ENCODE measurements at places on chromosomes 2 and 18.
A peak's percentile ranks its signal among the peaks of the same experiment; 100 is the strongest.

DNA sequence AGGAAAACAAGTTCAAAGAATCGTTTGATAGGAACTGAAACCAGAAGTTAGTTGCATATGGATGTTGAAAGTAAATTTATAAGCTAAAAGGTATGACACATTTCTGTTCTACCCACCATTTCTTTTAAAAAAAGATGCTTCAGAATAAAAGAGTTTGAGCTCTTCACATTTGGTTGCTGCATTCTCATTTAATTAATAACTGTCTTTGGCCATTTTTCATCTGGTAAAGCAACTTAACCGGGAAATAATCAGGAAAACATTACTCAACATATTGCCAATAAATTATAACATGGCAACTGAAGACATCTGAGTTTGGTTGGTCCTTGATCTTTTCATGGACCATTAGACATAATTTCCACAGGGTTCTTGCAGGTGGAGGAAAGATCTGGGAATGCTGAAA lies 180.2 kb upstream of the TWIST2 start:
- DNase-seq: no peak

- DNase-seq: no peak
Observed at GRCh38 chr2:37985333-37985732, 60.2 kb downstream of the RMDN2 start.

- DNase-seq: no peak
Observed at GRCh38 chr18:73150199-73150598, 282.4 kb upstream of the NETO1 start.

DNA sequence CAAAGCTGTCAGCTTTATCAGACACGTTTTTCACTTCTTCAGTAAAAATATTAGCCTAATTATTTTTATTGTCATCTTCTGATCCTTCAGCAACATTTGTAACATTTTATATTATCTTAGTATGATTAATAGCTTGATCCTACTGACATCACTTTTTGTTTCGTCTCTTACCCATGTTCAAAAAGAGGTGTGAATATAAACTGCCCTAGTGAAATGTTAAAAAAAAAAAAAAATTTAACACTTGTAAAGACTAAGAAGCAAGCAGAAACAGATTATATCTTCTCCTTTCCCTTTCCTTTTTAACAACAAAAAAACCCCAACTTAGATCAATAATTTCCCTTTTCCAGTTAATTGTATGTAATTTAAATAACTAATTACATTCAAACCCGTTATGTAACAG lies 36.2 kb upstream of the C2orf66 start:
- no peak for DNase-seq

DNA sequence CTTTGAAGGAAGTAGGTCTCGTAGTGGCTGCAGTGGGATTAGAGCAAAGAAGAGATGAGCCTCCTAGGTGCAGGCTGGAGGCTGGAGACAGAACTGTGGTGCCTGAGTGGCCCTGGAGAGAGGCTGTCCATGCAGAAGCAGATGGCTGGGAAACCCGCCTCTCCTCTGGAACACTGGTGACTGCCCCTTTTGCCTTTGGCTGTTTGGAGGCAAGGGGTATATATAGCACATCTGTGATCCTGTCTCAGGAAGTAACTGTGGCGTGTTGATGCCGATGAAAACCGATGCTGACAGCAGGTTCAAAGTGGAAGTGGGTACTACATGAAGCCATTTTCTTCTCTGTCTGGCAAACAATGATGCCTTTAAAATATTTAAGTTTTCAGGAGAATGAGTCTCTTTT lies 43.5 kb downstream of the SLC9A2 start:
- DNase-seq: no peak

- no peak for DNase-seq
Observed at GRCh38 chr18:49169037-49169521, 218.3 kb upstream of the SMAD7 start.

GRCh38 chr2:46655551-46656436 lies 176.4 kb downstream of the TMEM247 start:
- DNase-seq: no peak

DNA sequence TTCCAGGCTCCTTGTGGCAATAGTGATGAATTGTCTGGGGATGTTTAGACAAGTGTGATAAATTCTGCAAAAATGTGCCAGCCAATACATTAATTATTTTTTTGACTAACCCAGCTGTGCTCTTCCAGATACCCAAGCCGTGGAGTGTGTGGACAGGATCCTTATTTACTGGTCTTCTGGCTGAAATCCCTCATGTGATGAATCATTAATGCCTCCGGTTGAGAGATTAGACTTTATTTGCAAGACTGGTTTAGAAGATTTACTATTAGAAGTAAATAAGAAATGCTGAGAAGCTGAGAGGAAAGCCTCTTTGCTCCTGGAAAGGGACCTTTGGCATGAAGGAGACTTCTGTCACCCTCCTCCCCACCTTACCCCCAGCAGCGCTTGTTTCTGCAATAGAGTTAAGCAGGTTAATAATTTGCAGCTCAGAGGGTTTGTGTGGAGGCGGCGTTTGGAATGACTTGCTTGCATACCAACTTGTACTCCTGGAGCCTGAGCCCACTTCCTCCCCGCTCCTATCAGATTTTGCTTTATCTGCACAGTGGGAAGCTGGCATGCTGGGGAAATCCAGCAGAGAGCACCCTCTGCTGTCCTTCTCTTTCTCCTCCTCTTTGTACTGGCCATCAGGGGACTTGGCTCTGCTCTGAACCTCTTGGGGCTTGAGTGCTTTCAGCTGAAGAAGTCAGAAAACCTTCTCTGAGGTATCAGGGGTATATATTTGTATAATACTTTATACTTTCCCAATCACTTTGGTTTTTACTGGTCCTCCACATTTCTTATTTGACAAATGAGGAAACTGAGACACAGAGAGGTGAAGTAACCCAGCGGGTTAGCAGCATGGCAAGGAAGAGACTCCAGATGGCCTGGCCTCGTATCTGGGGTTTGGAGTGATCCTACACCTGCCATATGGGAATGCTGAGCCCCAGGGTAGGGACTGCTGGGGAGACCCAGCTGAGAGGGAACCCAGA lies 16.3 kb downstream of the SLC3A1 start:
- DNase-seq: peak; percentile 32

DNA sequence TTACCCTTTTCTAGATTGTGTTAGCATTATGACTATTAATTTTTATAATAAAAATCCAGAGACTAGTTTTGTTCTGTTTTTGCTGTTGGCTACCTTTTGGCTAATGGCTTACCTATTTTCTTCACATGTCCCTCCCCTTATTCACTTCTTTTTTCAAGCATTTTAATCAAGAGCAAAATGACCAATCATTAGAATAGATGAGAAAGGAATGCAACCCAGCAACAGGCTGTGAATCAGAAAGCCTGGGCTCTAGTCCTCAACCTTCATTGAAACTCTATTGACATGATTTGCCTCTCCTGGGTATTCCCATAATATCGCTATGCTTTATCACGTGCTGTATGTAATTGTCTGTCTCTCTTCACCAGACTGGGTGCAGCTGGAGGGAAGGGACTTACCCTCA lies 370.1 kb downstream of the IRS1 start:
- DNase-seq: no peak

GRCh38 chr18:68796936-68797690 lies 767 bp upstream of the CCDC102B start:
- no peak for DNase-seq

- no peak for DNase-seq
Observed at GRCh38 chr2:177543007-177543760, 150.6 kb downstream of the AGPS start.

GRCh38 chr2:186485871-186486650 lies at the start of gene ZC3H15:
TSS of gene ZC3H15 (plus strand) at chr2:186486260. CDS start at chr2:186486383, 123 bp downstream.
- peak; percentile 97 for DNase-seq

- no peak for DNase-seq
Observed at GRCh38 chr2:121255358-121255757, 29.6 kb downstream of the TFCP2L1 start.

GRCh38 chr2:63827749-63828148 lies 13.9 kb upstream of the UGP2 start:
- no peak for DNase-seq

GRCh38 chr2:164826293-164827243 lies 15.1 kb downstream of the COBLL1 start:
- no peak for DNase-seq

DNA sequence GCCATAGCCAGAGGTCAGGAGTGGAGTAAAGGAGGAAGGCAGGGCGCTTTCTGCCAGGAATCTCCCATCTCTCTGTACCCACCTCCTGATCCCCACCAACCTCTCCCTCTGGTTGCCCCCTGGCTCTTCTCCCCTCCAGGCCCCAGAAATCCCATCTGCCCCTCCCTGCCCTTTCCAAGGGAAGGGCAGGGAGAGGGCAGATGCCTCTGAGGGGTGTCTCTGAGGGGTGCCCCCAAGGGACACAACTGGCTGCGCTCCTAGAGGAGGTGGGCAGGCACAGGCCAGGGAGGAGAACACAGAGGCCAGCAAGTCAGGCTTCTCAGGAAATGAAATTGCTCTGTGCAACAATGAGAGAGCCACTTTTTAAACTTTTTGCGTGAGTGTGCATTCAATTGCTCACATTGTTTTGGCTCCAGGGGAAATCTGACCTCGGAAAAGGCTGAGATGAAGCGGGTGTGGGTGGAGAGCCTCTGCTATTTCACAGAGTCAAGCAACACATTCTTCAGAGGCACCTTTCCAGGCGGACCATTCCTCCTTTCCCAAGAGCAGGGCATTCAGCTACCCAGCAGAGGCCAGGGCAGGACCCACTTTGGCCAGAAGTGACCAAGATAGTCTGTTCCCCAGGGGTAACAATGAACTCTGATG lies 125.5 kb downstream of the SMAD7 start:
- DNase-seq: no peak

DNA sequence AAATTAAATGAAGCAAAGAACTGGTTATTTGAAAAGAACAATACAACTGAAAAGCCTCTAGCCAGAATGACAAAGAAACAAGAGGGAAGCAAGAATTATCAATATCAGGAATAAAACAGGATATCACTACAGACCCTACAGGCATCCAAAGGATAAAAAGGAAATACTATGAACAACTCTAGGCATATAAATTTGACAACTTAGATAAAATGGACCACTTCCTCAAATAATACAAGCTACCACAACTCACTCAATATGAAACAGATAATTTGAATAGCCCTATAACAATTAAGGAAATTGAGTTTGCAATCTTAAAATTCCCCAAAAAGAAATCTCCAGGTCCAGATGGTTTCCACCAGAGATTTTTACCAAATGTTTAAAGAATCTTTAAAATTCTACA lies 19.8 kb downstream of the RPRD1A start:
- no peak for DNase-seq

DNA sequence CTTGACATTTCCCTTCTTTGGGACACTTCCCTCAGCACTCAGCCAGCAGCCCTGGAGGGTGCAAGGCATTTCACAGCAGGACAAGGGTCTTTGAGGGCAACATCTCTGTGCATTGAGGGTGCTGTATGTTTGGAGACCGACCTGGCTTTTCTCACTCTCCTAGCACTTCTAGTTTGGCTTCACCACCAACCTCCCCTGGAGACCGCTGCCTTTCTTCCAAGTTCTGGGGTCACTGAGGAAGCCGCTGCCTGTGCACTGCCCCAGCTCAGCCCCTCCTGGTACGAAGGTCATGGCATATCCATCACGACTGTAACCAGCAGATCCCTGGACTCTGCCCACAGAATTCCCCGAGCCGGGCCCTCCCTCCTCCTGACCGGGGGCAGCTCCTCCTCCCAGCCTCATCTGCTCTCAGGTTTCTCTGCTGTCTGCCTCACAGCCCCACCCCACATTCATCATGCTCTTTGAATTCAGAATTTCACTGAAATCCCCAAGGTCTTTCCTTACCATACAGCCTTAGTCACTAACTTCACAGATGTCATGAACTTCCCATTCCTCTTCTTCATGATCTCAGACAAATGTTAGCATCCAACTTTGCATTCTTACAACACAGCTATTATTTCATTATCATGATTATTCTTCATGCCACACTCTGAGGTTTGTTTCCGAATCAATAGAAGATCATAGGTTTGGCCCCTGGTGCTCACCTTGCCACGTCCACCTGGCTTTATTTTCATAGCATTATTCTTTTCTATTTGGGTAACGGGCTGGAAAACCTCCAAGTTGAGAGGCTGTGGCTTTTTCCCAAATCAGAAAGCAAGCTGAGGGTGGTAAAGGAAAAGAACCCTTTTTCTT lies 113.0 kb upstream of the COPS8 start:
- no peak for DNase-seq

DNA sequence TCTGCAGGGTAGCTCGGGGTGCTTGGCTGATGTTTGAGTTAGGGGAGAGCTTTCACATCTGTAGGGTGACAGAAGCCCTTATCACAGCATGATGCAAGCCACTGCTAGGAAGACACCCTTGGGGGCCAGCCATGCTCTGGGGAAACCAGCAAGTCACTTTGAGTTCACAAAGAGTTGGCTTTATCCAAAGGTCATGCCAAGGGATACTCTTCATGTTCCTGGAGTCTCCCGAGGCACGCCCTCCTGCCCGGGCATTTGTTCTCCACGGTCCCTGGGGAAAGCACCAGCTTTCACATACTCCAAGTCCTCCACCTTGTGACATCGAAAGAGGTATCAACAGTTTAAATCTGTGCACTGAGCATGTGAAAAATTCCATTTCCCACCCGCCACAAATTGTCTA lies 227.7 kb downstream of the VAPA start:
- no peak for DNase-seq

- no peak for DNase-seq
Observed at GRCh38 chr18:42743373-42744138, 371.9 kb downstream of the RIT2 start.

GRCh38 chr2:28570431-28570830 lies 74.6 kb downstream of the PLB1 start:
- DNase-seq: no peak

- DNase-seq: no peak
Observed at GRCh38 chr2:127695491-127696472, 5.5 kb upstream of the SFT2D3 start.

DNA sequence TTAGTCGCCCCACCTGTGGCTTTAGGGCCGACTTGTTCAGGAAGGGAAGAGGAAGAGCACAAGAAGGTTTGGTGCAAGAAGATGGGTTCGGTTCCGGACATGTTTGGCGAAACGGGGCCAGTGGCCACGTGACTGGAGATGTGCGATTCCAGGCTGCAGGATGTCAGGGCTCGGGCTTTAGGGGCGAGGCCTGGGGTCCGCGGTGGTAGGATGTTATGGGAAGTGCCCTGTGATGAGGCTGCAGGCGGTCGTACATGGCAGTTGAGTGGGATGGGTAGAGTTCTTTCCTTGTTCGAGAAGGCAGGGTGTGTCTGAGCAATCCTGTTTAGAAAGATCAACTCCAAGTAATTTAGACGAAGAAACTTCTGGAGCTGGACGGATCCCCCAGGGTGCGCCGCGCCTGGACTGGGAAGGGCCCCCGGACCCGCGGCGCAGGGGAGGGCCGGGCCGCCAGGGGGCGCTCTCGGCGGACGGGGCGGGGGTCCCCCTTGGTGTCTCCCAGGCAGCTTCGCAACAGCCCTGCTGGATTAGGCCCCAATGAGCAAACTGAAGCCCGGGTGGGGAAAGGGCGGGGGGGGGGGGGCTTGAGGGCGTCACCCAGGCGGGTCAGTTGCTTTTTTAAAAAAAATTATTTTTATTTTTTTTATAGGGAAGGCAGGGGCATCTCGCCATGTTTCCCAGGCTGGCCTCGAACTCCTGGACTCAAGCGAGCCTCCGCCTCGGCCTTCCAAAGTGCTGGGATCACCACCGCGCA lies 17.2 kb upstream of the SDC1 start:
- DNase-seq: peak; percentile 23

All from hematopoietic multipotent progenitor cell treated with erythropoietin and hydrocortisone succinate and interleukin-3 and kit ligand, for 17 days (in vitro differentiated cells).